PC-9 (cell line): ENCODE measurements at places on chromosomes 6 and 20. TPM values are rescaled to one million over a fixed set of nuclear protein-coding genes. Genes with fewer than 3 reads are reported as not detected.

DNA sequence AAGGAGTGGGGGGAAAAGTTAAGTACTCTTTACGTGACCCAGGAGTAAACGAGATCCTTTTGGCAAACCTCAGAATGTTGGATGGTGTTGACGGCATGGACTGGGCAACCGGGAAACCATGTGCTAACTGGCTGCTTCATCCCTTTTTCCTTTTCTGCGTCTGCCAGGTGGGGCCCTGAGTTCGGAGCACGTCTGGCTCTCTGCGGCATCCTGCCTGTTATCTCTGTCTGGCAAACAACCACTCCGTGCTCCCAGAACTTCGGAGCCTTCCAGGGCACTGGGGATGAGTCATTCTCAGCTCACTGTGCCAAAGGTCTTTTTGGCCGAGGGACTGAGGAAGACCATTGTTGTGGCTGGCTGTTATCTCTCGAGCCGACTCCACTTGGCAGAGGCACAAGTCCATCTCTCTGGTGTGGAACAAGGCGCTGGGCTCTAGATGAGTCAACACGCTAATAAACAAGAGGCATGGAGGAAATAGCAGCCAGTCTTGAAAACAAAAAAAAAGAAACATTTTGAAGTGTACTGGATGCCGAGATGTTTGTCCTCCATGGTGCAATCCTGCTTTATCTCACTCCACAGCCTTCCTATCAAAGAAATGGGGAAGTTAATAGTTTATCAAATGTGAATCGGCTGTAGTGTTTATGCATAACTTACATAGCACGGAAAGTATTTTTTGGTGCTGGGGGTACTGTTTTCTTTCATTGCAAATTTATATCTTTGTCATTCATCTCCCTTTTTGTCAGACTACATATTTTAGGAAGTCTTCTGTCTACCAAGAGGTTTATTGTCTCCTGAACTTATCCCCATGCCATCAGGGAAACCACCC, 64.6 kb upstream of the TXNDC5 start:
- H3K27ac ChIP-seq = no peak overlapping the region
- peaks cover 32% of the 10 kb centered on the region for H3K4me1 ChIP-seq
- H3K4me3 ChIP-seq = peak overlapping the region; percentile 32; the same call in 1 of the 2 replicates
- no peaks in the 10 kb centered on the region for H3K36me3 ChIP-seq
- no peaks in the 10 kb centered on the region for H3K27me3 ChIP-seq
- peak; percentile 94 for DNase-seq

DNA sequence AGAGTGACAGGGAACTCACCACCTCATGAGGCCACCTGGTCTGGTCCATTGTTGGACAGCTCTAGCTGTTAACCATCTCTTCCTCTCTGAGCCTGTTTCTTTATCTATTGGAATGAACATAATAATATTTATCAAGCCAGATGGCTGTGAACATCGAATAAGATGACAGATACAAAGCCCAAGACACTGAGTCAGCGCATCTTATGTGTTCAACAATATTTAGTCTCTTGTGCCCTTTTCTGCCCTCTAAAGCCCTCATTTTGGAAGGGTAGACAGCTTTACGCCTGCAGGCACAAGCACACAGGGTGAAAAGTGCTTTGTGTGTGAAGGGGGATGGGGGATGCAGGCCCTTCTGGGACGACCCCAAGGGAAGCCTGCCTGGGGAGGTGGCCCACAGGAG, 164.0 kb downstream of the GRM4 start:
- H3K36me3 ChIP-seq = no peaks in the 10 kb centered on the region
- no peak overlapping the region for H3K4me3 ChIP-seq
- H3K4me1 ChIP-seq = no peaks in the 10 kb centered on the region
- H3K27ac ChIP-seq = no peak overlapping the region
- H3K27me3 ChIP-seq = peaks cover 44% of the 10 kb centered on the region

DNA sequence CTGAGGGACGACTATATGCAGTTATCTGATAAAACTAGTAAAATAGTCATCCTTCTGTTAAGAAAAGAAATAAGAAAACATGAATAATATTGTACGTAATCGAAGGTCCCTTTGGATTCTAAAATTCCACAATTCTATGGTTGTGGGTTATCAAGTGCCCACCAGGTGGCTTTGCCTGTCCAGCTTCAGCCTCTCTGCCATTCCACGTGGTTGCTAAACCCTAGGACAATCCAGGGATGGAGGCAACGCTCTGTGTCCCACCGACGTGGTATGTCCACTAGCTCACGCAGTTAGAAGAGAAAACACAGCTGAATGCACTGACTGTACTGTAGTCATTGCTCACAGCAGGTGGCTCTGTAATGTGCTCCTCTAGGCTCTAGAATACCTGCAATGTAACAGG, 349.3 kb downstream of the FARS2 start:
- no peaks in the 10 kb centered on the region for H3K4me1 ChIP-seq
- H3K27me3 ChIP-seq = no peaks in the 10 kb centered on the region
- no peak overlapping the region for H3K4me3 ChIP-seq

DNA sequence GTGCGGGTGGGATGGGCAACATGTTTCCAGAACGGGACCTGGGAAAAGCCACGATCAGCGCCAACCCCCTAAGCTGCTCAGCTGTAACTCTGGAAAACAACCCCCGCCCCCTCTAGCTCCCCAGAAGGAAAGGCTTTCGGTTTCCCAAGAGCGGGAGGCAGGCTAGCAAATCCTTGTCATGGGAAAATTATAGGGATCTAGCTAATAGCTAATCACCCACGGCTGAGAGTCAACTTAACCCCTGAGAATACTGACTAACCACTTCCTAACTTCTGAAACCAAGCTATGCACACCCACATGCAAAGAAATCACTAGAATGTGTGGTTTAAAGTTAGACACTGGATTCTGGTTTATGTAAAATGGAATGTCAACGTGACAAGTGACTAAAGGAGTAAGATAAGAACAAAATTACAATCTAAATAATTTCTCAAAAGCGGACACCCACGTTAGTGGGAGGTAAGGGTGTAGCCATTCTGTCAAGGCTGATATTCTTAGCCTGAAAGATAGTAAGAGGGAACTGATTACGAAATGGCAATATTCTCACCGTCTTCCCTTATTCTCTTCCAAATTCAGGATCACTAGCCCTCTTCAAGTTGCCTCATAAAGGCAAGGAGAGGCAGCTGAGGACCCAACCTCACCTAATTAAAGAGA, 20.1 kb downstream of the JAG1 start:
- no peak overlapping the region for H3K27ac ChIP-seq
- no peaks in the 10 kb centered on the region for H3K27me3 ChIP-seq
- H3K4me1 ChIP-seq = no peaks in the 10 kb centered on the region
- H3K4me3 ChIP-seq = no peak overlapping the region

- H3K36me3 ChIP-seq = no peaks in the 10 kb centered on the region
- no peak for DNase-seq
- H3K27ac ChIP-seq = peak overlapping the region; percentile 93
- H3K27me3 ChIP-seq = no peaks in the 10 kb centered on the region
- H3K4me3 ChIP-seq = no peak overlapping the region
These were observed 70.4 kb upstream of the PTPN1 start for GRCh38 chr20:50439539-50440453.

Gene TLDC2
- total RNA-seq = not detected in 2 replicates

DNA sequence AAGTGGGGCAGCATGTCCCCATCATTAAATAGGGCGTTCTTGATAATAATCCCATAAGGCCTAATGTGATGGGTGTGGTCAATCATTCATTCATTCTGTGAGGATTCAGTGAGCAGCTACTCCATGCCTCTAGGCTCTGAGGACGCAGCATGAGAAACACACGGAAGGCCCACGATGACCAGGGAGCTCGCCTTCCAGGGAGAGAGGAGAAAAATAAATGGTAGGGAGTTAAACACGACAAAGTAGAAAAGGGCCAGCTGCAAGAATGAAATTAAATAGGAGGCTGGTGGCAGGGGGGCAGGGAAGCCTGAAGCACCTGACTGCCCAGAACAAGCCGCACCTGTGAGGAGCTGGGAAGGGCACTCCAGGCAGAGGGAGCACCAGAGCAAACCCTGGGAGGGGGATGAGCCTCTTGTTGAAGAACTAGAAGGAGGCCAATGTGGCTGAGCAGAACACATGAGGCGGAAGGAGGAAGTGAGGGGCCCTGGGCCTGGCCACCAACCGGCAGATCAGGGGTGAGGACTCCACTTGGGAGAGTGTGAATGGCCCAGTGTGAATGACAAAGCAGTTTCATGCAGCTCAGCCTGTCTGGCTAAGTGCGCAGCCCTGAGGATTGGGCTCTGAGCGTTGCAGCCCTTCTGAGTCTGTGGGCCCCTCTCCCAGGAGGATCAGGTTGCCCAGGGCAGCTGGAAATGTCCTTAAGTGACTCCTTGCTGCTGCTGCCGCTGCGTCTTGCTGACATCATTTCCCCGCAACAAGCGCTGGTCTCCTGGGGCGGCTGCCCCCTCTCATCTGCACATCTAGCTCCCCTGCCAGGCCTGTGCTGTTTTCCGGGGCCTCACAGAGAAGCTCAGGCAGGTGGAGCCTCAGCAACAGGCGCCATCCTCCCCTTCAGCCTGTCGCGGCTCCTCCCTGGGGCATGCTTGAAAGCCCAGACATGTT, 99.9 kb downstream of the CDH26 start:
- H3K27ac ChIP-seq = no peak overlapping the region
- DNase-seq = no peak
- no peaks in the 10 kb centered on the region for H3K36me3 ChIP-seq
- H3K4me3 ChIP-seq = no peak overlapping the region
- H3K27me3 ChIP-seq = no peaks in the 10 kb centered on the region
- H3K4me1 ChIP-seq = no peaks in the 10 kb centered on the region

GRCh38 chr6:27924179-27924578, 12.0 kb upstream of the OR2B2 start:
- H3K27me3 ChIP-seq = no peaks in the 10 kb centered on the region
- DNase-seq = no peak
- H3K4me3 ChIP-seq = no peak overlapping the region
- no peaks in the 10 kb centered on the region for H3K36me3 ChIP-seq
- H3K27ac ChIP-seq = no peak overlapping the region

DNA sequence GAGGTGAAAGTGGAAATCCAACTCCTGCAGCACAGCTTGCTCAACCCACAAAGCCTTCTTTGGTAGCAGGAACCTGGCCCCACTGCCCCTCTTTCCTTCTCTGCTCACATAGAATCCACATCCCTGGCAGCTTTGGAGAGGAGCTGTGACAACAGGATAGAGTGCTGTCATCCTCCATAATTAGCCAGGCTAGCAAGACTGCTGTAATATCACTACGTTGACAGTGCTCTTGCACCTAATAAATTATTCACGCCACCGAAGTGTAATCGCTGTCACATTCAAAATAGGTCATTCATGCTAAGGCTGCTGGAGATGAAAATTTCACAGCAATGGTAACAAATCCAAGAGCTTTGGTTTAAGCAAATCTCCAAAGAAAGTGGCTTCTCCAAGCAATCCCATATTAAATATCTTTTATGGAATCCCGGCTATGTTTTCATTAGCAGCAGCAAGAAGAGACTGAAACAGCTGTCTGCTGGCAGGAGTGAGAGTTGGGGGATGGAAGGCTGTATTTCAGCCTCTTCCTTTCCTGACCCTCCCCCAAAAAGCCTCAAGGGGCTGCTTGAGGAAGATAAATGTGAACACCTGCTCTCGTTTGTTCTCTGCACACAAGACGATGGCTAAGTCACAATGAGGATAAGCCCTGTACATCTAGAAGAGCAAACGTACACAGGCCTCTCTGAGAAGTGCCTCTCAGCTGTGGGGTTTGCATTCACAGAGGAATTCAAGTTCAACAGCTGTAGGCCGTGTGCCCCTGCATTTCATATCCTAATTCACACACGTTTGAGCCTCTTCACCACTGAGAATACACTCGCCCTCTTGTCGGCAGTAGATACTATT, 16.5 kb downstream of the RIPOR2 start:
- H3K4me3 ChIP-seq = no peak overlapping the region
- no peaks in the 10 kb centered on the region for H3K36me3 ChIP-seq
- H3K4me1 ChIP-seq = peaks cover under 1% of the 10 kb centered on the region; the same call in 1 of the 2 replicates
- no peak for DNase-seq
- no peak overlapping the region for H3K27ac ChIP-seq

- no peak overlapping the region for H3K27ac ChIP-seq
- no peaks in the 10 kb centered on the region for H3K36me3 ChIP-seq
- H3K27me3 ChIP-seq = no peaks in the 10 kb centered on the region
- peaks cover 17% of the 10 kb centered on the region for H3K4me1 ChIP-seq
- H3K4me3 ChIP-seq = no peak overlapping the region
- no peak for DNase-seq
These were observed 252.7 kb downstream of the KHDC1L start for GRCh38 chr6:72972579-72972978.

Gene KAT14
- 28.4 and 30.6 TPM in 2 replicates for total RNA-seq

Gene SLC16A10
- 1.7 and 2.5 TPM in 2 replicates for total RNA-seq

Gene FABP7
- total RNA-seq = not detected in 2 replicates

- peak overlapping the region; percentile 86 for H3K27ac ChIP-seq
- no peaks in the 10 kb centered on the region for H3K36me3 ChIP-seq
- DNase-seq = peak; percentile 94
- peak overlapping the region; percentile 51 for H3K4me3 ChIP-seq
- H3K27me3 ChIP-seq = no peaks in the 10 kb centered on the region
These were observed 94.0 kb upstream of the NHSL1 start for GRCh38 chr6:138593124-138593877.

- 0 out of 2 replicates have a peak, but pooled peaks cover 4% of the 10 kb centered on the region for H3K4me1 ChIP-seq
- no peaks in the 10 kb centered on the region for H3K36me3 ChIP-seq
- H3K4me3 ChIP-seq = no peak overlapping the region
- H3K27me3 ChIP-seq = no peaks in the 10 kb centered on the region
- DNase-seq = no peak
These were observed 132.1 kb upstream of the FOXQ1 start for GRCh38 chr6:1179571-1180459.

Gene CENPW
- 54.5 and 85.1 TPM in 2 replicates for total RNA-seq

DNA sequence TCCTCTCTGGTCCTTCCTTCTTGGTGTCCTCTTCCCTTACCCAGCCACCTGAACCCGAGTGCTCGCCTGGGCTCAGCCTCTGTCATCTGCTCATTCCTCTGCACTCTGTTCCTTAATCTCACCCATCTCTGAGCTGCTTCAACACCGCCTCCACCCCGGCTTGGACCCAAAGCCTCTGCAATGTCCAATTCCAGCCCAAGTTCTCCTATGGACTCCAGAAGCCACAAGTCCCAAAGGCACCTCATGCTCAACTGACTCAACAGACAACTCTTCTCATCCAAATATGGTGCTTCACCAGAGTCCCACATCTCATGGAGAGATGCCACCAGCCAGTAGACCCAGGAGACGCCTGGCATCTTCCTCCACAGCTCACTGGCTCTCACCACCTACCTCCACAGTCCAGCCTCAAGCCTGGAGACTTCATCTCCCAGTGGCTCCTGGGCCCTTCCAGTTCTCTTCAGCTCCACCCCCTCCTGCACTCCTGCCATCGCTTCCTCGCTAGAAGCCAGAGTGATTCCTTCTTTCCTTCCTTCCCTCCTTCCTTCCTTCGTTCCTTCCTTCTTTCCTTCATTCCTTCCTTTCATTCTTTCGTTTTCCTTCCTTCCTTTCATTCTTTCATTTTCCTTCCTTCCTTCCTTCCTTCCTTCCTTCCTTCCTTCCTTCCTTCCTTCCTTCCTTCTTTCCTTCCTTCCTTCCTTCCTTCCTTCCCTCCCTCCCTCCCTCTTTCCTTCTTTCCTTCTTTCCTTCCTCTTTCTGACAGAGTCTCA, 40.9 kb upstream of the NNAT start:
- H3K27me3 ChIP-seq = peaks cover 96% of the 10 kb centered on the region
- H3K4me1 ChIP-seq = no peaks in the 10 kb centered on the region
- no peaks in the 10 kb centered on the region for H3K36me3 ChIP-seq
- no peak for DNase-seq
- no peak overlapping the region for H3K27ac ChIP-seq
